ENCODE measurements at places on chromosomes 7 and 10.
A peak's percentile ranks its signal among the peaks of the same experiment; 100 is the strongest.

DNA sequence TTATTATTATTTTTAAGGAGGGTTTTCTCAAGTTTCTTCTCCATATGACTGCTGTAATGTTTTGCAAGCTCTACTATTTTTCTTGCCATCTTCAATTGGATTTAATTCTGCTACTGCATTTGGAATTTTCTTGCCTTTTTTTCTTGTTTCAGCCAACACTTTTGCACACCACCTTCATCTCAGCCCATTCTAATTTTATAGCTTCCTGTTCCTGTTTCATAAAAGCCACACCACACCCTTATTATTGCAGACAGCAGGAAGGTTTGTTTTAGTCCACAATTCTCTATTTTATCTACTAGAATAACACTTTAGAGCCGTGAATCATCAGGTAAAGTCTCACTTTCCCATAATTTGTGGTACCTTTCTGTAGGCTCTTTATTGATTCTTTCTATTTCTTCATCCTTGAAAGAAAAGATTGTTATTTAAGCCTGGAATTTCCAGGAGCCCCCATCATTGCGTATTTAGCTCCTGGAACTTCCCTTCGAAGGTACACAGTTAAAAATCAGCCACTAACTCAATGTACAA lies 209.3 kb upstream of the TBX20 start:
- DNase-seq: no peak

GRCh38 chr7:157482025-157482424 lies 145.2 kb downstream of the DNAJB6 start:
- DNase-seq: no peak

GRCh38 chr7:30057741-30058140 lies 29.5 kb downstream of the PLEKHA8 start:
- DNase-seq: no peak

GRCh38 chr7:114981323-114981722 lies 59.4 kb downstream of the MDFIC start:
- no peak for DNase-seq

DNA sequence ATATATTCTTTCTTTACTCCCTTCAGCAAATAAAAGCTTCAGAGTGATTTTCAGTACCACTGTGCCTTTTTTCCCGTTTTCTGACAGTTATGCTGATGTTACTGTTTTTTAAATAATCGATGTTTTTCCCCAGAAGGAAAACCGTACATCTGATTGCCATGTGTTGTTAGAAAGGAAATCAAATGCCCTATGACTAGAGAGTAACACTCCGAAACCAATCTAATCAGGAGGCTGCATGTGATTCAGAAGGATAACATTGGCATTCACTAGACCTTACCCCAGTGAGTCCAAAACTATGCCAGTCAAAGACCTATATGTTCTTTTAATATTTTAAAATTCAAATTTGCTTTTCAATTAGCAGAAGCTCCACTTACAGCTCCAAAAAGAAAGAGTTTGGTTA lies 116.3 kb downstream of the TMEM26 start:
- no peak for DNase-seq

GRCh38 chr10:44680764-44681163 lies 230.4 kb upstream of the TMEM72 start:
- no peak for DNase-seq

GRCh38 chr7:95141755-95142154 lies 182.6 kb downstream of the PON1 start:
- DNase-seq: no peak

GRCh38 chr7:126398851-126399529 lies 853.8 kb downstream of the GRM8 start:
- no peak for DNase-seq

- no peak for DNase-seq
These were observed 31.2 kb downstream of the ST7 start for GRCh38 chr7:116984511-116984910.

GRCh38 chr10:114301951-114302710 lies 63.1 kb downstream of the VWA2 start:
- DNase-seq: no peak

DNA sequence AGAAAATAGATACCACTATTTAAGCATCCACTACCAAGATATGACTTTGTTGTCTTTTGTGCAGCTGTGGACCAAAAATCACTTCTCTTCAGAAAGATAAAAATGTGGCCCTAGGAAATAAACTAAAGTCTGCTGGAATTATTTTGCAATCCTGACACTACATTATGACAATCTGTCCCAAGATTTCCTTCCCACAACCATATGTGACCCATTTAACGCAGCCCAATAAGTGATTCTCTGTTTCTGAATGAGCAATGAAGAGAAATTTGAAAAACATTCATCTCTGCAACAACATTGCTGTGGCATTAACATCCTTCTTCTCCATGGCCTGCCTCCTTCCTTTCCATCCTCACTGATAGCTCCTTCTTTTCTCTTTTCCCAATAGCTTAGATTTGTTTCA lies 212.0 kb downstream of the TSPAN12 start:
- no peak for DNase-seq

DNA sequence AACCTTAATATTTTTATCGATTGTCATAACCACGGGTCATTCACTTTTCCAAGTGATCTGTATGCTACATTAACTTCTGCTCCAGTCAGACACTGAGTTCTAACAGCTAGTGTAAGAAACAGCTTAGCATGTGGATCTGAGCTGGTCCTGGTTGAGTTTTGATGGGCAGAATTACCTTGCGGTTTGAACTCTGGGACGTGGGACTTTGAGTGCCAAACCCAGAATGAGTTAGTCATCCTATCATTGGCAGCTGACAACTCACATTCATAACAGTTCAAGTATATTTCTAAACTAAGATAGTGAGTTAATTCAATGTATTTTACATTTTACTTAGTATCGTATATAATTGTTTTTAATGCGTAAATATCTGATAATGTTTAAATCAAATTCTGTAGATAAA lies 43.2 kb downstream of the C7orf33 start:
- DNase-seq: no peak

DNA sequence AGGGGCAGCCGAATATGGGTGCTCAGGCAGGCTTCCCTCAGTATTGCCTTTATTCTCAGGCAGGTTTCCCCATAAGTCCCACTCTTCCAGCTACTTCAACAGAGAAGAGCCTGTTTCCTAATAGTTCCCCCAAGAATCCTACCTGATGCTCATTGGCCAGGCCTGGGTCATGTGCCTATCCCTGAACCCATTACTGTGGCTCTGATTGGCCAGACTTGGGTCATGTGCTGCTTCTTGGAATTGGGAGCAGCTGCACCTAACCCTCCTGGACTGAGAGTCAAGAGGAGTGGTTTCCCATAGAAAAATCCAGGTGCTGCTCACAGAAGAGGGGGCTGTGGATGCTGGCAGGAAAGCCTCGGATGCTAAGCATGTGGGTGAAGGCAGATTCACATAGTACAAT lies 21.7 kb downstream of the OPALIN start:
- no peak for DNase-seq

- DNase-seq: no peak
These were observed 691.8 kb downstream of the SUGCT start for GRCh38 chr7:40826411-40827221.

- no peak for DNase-seq
These were observed 691.0 kb upstream of the MBL2 start for GRCh38 chr10:53463539-53463938.

- DNase-seq: peak; percentile 54
These were observed 23.9 kb downstream of the SCD start for GRCh38 chr10:100370714-100371481.

GRCh38 chr10:128867210-128867609 lies 599.8 kb upstream of the MGMT start:
- DNase-seq: no peak

GRCh38 chr7:94378356-94378755 lies 16.3 kb upstream of the COL1A2 start:
- no peak for DNase-seq

DNA sequence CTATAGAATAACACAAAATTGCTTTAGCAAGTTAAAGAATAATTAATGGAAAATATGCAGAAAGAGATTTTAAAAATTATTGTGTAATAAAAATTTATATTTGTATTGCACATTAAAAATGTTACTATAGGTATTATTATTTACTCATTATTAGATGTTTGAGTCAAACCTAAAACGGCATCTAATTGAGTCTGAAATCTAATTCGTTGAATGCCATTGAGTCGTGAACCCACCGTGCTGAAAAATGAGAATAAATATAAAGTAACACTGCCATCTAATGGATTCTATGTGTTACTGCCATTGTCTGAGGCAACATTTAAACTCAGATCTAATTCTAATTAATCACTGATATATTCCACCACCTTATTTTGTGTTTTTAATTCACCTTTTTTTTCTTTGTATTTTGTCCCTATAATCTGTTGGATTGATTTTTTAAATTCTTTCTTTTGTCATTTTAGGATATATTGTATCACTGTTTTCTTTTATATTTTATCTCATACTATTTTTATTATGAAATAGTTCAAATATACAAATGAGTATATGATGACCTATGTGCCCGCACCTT lies 62.2 kb downstream of the SAMD9 start:
- peak; percentile 59 for DNase-seq

- no peak for DNase-seq
These were observed 60.6 kb upstream of the UBE3C start for GRCh38 chr7:157077986-157078644.

GRCh38 chr10:111724121-111724520 lies 459.4 kb downstream of the GPAM start:
- DNase-seq: no peak

- DNase-seq: no peak
These were observed 6.7 kb upstream of the OTUD1 start for GRCh38 chr10:23432166-23432565.

- DNase-seq: no peak
These were observed 39.9 kb upstream of the HECW1 start for GRCh38 chr7:43072530-43072929.

DNA sequence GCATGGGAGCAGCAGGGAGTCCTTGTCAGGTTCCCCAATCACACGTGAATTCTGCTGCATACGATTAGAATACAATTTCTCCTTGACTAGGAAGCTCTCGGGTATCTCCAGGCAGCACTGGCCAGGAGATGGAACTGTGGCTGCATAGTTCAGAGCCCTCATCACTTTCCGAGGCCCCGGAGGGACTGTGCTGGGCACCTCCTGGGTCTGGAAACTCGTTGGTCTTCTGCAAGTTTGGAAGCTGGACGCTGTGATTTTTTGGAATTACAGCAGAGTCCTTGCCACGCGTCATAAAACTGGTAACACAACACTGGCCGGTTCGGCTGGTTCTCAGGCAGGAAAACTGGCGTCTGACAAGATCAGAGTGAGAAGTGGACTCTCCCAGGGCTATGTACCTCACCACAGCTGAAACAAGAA lies 216.1 kb downstream of the CCDC3 start:
- DNase-seq: no peak

DNA sequence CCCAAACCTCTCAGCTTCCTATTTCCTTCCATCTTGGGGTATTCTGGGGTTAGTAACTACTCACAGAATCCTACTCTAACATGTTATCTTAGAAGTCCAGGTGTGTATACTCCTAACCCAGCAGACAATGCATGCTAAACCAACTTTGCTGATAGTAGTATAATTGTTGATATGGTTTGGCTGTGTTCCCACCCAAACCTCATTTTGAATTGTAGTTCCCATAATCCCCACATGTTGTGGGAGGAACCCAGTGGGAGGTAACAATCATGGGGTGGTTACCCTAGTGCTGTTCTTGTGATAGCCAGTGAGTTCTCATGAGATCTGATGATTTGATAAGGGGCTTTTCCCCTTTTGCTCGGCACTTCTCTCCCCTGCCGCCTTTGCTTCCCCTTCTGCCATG lies 135.1 kb downstream of the CHRM2 start:
- DNase-seq: no peak

DNA sequence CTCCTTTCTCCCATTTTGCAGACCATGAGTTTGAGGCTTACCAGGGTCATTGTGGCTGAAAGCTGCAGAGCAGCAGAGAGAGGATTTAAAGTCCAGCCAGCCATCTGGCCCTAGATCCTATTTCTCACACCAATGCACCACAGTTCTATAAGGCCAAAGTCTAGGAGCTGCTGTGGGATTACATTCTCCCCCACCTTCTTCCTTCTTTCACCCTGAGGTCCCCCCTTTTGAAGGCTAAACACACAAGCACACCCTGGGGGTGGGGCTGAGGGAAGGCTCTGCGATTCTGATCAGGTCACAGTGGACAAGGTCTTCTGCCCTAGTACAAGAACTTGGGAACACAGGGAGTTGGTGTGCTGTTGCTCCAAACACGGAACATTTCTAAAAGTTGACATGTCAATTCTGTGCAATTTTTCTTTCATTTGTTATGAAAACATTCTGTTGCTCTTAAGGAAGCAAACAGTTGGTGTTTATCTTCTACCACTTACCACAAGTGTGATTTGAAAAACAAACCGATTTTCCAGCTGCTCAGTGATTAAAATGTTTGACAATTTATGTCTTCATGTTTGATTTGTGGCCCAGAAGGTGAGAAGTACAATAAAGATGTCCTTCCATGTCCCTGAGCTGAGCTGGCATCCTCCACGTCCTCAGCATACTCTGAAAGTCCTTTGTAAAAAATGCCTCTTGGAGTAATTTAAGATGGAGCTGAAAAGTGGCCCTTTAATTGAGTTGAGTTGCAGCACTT lies 271.6 kb upstream of the PPP2R2D start:
- DNase-seq: no peak

DNA sequence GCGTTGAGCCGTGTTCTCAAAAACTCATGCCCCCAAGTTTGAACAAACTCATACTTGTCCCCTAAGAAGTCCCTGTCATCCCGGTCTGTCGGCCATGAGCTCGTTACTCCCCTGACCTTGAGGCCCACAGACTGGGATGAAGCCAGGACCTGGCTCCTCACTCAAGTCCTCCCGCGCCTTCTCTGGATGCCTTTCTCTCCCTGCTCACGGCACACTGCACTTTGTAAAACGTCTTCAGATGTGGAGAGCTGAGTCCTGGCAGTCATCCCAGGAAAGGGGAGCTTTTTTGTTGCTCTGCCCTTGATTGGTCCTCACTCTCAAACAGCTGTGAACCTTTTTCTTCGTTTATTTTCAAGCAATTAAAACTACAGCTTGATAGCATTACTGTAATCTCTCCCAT lies 110.8 kb downstream of the JAZF1 start:
- DNase-seq: no peak

- no peak for DNase-seq
These were observed 769.3 kb downstream of the SORCS1 start for GRCh38 chr10:106395041-106395749.

DNA sequence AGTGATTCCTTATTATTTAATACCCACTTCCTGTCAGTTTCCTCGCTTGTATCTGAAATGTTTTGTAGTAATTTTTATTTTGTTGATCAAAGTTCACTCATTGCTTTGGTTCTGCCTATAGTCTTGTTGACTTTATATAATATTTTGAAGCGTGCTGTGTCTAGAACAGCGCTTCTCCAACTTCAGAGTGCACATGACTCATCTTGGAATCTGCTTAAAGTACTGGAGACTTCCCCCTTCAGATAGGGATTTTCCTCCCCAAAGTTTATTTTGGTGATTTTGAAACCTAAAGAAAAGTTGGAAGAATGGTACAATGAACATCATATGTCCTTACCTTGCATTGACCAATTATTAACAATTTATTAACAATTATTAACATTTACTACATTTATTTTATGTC lies 5.8 kb downstream of the COMTD1 start:
- no peak for DNase-seq

- DNase-seq: no peak
These were observed 80.1 kb upstream of the ADO start for GRCh38 chr10:62724465-62724864.

Measured in GM10248 (cell line).